CD4-positive, CD25-positive, alpha-beta regulatory T cell (primary cell): ENCODE measurements at places on chromosomes 5 and 9.

- no peak for DNase-seq
These were observed 338.1 kb downstream of the ASTN2 start for GRCh38 chr9:117076571-117077290.

GRCh38 chr5:8329773-8330172 is 460.8 kb downstream of the MTRR start:
- no peak for DNase-seq

DNA sequence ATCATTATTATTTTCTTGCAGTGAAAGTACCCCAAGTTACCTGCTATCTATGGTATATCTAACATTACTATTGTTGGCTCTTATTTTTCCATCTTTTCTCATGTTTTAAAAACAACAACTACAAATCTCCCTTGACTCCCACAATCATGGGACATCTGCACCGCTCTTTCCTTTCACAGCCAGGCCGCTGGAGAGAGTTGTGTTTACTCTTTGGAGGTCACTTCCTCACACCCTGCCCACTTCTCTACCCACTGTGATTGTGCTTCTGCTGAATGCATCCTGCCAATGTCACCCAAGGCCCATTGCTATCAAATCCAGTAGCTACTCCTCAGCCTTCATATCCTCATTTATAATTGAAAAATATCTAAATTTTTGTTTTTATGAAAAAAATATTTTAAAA is 29.7 kb downstream of the SLC28A3 start:
- no peak for DNase-seq

DNA sequence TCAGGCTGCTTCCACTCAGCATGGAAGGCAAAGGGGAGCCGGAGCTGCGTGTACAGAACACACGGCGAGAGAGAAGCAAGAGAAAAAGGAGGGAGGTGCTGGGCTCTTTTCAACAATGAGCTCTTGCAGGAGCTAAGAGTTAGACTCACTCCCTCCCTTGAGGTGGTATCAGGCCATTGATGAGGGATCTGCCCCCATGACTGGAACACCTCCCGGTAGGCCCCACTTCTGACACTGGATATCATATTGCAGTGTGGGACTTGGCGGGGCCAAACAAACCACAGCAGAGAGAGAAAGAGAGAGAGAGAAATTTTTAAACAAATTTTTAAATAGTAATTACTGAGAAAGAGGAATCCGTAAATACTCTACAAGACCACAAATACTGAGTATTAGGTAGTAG is 182.2 kb downstream of the TRIO start:
- no peak for DNase-seq

DNA sequence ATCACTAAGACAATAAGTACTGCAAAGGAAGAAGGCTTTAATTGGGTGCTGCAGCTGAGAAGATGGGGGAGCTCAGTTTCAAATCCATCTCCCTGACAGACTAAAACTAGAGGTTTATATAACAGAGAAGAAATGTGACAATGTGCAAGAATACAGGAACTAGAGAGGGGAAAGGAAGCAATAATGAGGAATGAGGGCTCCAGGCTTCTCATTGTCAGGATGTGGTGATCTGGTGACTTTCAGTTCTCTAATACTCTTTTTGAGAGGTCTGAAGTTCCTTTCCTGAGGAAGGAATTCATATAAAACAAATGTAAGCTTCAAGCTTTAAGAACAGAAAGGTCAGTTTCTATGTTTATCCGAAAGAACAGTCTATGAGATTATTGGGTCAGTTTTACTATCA is 42.5 kb upstream of the SPATA31E1 start:
- no peak for DNase-seq

- no peak for DNase-seq
These were observed 245.3 kb upstream of the WWC1 start for GRCh38 chr5:168046163-168046562.

DNA sequence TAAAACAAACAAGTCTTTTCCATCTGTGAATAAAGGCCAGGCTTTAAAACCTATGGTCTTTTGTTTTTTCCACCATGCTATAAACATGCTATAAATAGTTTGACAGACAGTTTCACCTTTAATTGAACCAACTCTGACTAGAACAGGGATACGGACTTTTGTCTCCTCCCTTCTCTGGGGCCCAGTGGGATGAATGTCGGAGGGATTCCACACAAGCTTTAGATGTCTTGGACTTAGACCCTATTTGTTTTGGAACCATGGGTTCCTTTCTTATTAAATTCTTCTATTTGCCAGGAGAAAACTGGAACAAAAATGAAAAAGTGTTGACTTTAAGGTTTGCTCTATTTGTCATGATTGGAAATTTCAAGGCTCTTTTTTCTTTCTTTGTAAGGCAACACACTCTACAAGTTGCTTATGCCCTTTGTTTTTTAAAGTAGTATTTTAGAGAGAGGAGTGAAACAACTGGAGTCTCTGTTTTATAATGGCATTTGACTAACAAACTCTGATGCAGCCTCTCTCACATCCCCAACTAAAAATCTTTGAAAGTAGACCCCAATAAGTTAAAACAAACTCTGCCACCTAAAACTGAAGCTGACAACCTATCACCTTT is 145.3 kb downstream of the MLLT3 start:
- no peak for DNase-seq

DNA sequence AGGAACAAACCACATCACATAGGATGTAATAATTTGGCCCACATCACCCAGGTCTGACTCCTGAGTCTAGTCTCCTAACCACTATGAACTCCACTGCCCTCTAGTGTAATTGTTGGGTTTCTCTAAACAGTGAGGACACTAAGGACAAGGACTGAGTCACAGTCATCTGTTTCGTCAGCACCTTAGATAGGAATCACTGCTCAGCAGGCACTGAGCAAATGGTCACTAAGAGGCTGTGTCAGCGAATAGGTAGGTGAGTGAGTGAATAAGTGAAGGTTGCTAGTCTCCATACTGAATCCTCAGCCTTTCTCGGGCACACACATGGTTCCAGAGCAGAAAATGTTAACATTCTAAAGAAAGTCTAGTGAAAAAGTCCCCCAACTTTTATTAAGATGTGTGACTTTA is 278.6 kb downstream of the SPOCK1 start:
- DNase-seq = no peak

GRCh38 chr5:67731886-67732285 is 483.7 kb upstream of the PIK3R1 start:
- DNase-seq = no peak
